Endothelial cell of umbilical vein (primary cell): ENCODE measurements at places on chromosomes 2 and 18.

DNA sequence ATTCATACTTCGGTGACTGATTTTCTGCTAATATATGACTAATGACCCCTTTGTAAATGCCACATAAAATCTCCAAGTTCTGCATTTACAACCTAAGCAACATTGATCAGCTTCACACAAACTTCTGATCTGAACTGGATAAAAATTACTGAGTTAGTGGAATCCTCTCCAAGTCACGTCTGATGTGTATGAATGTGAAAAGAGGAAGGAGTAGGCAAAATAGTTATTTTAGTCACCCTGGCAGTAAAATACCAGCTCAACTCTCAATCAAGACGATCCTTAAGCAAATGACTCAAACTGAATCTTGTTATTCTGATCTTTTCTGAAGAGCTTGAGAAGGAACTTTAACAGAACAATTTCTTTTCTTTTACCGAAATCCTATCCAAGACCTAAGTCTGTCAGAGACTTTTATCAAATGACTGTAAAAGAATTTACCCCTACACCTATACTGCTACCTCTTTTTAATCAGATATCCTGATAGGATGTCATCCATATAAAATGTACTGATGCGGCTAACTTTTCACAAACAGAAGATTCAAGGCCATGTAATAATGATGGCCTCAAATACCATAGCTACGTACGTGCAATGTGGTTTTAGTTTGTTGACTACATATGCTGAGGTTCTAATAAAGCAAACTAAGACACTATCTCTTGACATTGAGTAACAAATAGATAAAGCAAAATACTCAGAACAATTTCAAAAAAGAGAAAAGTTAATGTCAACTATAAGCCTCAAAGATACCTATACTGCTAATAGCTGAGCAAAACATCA, 23.7 kb downstream of the CUL3 start:
- no peak for DNase-seq

GRCh38 chr2:100004959-100005387, 137.4 kb downstream of the AFF3 start:
- DNase-seq, result no peak

DNA sequence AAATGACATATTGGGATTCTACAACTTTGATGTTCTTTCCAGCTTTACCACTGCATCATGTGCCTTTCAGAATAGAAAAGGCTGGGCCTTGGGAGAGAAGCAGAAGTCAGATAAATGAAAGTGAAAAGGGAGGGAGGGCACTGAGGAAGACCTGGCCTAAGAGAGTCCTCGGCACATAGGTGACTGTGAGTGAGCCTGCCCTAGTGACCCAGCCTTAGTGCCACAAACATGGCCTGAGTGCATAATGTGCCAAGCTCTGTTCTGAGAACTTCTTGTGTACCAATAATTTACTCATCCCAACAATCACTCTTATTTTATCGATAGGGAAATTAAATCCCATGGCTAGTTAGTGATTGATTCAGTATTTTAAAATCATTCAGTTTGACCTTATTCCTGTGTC, 436.6 kb downstream of the LRP1B start:
- no peak for DNase-seq

GRCh38 chr2:86783615-86784339, 6.9 kb downstream of the CD8A start:
- DNase-seq, result no peak

- DNase-seq, result peak; percentile 54
Measured at GRCh38 chr2:172972005-172972619, 103.5 kb upstream of the MAP3K20 start.

DNA sequence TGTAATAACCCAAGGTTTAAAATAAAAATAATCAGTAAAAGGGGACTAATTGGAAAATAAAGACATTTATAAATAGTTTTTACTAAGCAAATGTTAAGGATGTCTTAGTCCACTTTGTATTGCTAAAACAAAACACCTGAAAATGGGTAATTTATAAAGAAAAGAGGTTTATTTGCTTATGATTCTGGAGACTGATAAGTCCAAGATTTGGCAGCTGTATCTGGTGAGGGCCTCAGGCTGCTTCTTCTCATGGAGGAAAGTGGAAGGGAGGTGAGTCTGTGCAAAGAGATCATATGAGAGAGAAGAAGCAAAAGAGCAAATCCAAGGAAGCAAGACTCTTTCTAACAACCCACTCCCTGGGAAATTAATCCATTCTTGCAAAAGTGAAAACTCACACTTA, 299.5 kb downstream of the DSC3 start:
- DNase-seq, result no peak

GRCh38 chr18:44996261-44996660, 315.6 kb downstream of the SETBP1 start:
- no peak for DNase-seq

GRCh38 chr2:1153920-1154319, 203.3 kb downstream of the SNTG2 start:
- no peak for DNase-seq

DNA sequence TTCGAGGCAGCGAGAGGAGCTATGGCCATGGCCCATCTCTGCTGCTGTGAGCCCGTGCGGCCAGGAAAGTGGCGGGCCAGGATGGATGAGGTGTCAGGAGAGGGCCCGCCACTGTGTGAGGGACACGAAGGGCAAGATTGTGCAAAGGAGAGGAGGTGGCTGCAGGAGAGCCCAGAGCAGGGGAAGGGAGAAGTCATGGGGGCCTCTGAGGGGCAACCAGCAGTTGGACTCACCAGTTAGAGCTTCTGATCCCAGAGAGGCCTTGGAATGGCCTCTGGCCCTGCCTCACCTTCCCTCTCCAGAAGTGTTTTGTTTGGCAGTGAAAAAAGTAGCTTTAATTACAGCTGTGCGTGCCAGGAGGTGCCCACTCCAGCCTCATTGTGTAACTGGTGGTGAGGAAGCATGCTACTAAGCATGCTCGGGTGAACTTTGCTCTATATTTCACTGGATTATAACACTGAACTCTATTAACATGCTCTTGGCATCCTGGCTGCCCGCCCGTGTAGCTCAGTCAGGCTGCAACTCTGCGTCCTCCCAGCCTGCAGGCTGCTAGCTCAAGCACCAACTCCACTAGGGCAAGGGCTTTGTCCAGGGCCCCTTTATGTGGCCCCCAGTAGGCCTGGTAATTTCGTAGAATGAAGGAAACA, 34.2 kb downstream of the IMPA2 start:
- DNase-seq, result peak; percentile 26

GRCh38 chr2:160418398-160418765, 75.2 kb downstream of the RBMS1 start:
- DNase-seq, result peak; percentile 74

GRCh38 chr2:150911766-150912280, 349.8 kb downstream of the RBM43 start:
- DNase-seq, result peak; percentile 77

- no peak for DNase-seq
Measured at GRCh38 chr18:66013969-66014368, 263.2 kb downstream of the CDH7 start.

DNA sequence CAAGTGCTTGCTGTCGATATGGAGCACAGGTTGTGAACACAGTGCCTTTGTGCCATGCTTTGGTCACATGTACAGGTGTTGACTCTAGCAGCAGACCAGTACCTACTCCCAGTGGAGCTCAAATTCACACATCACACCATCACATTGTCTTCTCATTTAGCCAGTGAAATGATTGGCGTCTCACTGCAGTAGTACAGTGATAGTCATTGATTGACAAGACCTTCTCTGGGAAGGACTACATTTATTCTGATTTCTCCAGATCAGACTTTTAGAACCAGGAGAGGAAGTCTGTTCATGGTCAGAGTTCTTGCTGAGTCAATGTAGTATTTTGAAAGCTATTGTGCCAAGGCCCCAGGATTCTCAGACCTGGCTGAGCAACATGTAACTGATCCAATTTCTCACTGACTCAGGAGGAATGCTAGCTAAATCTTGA, 75.2 kb downstream of the FMNL2 start:
- DNase-seq, result no peak

DNA sequence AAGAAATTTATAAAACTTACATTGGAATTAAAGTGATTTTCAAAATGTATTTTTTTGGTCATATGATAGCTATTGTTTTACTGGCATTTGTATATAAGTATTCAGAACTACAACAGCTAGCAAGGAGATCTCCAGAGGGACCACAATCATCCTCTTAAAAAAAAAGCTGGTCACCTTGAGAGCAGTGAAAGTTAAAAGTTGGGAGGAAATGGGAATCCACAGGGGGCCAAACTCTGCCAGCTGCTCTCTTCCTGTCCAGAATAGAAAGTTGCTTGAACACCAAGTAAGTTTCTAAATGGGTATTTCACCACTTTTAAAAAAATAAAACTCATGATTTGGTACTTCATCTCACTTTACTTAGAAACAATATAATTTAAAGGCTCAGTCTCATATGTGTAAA, 1025.1 kb downstream of the LRP1B start:
- DNase-seq, result no peak

DNA sequence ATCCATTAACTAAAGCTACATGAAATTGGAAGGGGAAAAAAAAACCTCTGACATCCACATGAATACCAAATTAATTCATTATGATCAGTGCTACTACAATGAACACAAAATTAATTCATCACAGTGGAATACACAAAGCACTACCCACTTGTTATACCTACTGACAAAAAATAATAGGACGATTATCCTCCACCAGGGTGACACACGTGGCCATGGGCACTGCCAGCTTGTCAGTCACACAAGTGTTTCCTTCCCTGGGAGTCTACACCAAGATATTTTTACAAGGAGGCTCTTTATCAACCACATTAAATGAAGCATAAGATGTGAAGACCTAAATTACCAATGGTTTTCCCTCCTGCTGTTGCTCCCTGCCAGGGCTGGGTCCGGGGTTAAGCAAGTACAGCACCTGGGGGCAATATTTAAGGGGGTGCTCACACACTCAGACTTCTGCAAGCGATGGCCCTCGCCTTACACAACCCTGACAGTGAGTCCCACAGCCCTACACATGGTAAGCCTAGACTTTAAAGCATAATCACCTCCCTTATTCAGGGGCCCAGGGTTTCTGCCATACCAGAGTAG, 90.1 kb downstream of the TCF4 start:
- no peak for DNase-seq

DNA sequence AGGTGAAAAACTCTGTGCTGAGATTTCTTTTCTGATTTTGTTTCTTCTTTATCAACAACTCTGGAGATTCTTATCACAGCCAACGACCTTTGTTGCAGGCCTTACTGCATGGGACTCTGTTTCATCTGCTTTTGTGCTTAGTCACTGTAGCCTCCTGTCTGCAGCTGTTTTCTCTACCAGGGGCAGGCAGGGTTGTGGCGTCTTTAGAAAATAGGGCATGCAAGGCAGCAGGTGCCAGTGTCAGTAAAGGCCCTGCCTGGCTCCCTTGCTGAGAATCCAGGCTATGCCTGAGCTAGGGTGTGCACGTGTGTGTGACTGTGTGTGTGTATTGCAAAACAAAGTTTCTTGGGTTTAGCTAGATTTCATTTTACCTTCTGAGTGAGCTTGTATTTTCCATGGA, 14.6 kb upstream of the SLC9A2 start:
- no peak for DNase-seq

DNA sequence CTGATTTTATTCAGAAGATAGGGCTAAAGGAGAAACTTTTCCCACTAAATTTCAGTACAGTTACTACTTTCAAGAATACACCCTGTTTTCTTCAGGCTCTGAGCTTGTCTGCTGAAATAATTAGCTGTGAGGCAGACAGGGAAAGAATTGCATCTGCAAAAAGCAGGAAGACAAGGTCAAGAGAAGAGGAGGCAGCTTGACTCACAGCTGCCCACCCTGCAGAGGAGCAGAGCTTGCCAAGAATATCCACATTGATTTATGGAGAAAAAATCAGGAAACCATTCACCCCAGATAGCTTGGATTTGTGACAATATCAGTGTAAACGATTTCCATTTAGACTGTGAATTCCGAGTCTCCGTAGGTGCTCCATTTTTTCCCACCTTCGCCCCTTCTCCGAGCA, 49.0 kb downstream of the ACTR2 start:
- DNase-seq, result peak; percentile 62

DNA sequence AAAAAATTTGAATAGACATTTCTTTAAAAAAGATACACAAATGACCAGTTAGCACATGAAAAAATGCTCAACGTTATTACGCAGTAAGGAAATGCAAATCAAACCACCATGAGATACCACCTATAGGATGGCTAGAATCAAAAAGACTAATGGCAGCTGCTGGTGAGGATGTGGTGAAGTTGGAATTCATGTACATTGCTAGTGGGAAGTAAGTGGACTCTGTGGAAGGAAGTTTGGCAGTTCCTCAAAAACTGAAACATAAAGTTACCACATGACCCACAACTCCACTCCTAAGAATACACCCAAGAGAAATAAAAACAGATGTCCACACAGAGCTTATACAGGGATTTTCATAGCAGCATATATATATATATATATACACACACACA, 51.2 kb downstream of the MBP start:
- no peak for DNase-seq

- no peak for DNase-seq
Measured at GRCh38 chr2:23159746-23160405, 225.1 kb upstream of the KLHL29 start.

- no peak for DNase-seq
Measured at GRCh38 chr2:219165058-219165911, 4.5 kb downstream of the SLC23A3 start.

DNA sequence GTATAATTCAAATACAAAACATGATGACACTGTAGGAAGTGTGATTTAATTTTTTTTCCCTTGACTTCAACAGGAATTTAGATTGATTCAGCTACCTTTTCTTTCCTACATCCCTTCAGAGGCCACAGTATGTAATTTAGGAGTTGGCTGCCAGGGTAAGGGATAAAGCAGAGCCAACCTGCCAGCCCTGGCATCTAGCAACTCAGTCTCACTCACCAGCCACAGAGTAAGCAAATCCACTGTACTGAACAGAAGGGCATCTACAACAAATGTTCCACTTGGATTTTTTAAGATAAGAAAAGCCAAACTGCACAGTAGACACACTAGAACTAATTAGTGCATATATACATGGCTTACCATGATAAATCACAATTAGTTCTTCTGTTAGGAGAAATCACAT, 54.3 kb upstream of the PEX13 start:
- no peak for DNase-seq

GRCh38 chr2:135999899-136000298, 14.5 kb upstream of the DARS1 start:
- peak; percentile 32 for DNase-seq

DNA sequence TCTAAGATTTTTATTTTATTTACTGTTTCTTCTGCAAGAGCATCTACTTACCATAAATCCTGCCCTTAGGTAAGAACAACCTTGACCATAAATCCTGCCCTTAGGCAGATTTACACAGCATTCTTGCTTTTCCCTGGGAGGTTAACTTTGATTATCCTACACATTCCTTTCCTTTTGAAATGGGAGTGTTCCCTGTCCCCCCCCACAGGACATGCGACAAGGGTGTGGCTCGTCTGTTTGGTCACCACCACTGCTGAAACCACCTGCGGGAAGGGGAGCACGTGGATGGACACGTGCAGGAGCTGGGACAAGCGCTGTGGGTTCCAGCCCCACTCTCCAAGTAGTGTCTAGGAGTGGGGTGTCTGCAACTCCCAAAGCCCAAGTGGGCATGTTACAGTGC, 239.3 kb upstream of the SP5 start:
- DNase-seq, result no peak

GRCh38 chr18:10707294-10707693, 181.5 kb downstream of the NAPG start:
- DNase-seq, result no peak

- DNase-seq, result no peak
Measured at GRCh38 chr2:21423854-21424253, 300.1 kb downstream of the TDRD15 start.

- DNase-seq, result no peak
Measured at GRCh38 chr2:37794717-37795116, 123.3 kb upstream of the CDC42EP3 start.

GRCh38 chr2:50953021-50953420, 78.9 kb downstream of the NRXN1 start:
- DNase-seq, result peak; percentile 71

GRCh38 chr18:46134920-46135675, 30.9 kb downstream of the HAUS1 start:
- no peak for DNase-seq
